Left cardiac atrium (tissue), 4 donors: ENCODE measurements at places on chromosomes 4 and X. TPM values are rescaled to one million over a fixed set of nuclear protein-coding genes. Genes with fewer than 3 reads are reported as not detected.

Gene IBSP
- total RNA-seq, result not detected

Gene KLHL13
- 5.4 TPM for total RNA-seq

GRCh38 chr4:13920111-13920875 is 292.8 kb upstream of the BOD1L1 start:
- no peak for DNase-seq

DNA sequence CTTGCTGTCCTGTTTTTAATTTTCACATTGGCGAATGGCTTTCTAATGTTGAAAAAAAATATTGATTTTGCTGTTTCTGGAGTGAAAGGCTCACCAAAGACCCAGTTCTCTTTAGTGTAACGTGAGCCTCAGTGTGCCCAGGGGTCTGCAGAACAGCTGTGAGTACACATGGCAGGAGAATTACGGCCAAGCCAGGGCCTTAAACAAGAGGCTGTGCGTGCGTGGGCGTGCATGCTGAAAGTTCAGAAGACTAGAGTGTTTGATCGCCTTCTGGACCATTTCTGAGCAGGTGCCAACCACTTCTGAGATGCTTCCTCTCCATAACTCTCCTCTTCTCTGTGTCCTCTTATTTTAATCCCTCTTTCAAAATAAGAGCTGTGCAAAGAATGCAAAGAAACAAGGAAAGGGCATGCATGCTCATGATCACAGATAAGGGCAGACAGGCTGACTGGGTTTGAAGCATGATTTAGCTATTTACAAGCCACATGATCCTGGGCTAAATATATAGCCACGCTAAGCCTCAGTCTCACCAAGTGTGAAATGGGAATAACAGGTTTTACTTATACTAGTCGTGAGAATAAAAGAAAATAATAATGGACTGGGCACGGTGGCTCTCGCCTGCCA is 9.9 kb downstream of the PHEX start:
- no peak for DNase-seq

DNA sequence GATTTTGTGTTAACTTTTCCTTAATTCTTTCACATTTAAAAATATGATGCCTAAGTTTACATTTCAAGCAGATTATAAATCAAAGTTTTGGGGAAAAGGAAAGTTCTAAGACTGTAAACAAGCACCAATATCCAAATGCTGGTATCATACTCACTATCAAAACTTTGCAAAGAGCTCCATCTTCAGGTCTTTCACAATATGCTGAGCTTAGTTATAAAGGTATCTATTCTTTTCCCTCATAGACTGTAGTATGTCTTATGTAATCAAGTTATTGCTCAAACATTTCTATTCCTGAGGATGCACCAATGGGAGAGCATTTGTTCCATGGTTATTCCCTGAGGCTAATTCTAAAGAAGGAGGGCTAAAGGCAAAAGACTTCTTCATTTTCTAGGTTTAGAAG is 207.9 kb upstream of the FAM241A start:
- no peak for DNase-seq

- DNase-seq, result no peak
Measured at GRCh38 chr4:39263895-39264294, 81.6 kb downstream of the WDR19 start.

GRCh38 chrX:15146515-15146914 is 123.4 kb downstream of the ASB9 start:
- no peak for DNase-seq

GRCh38 chr4:16862697-16863096 is 35.7 kb downstream of the LDB2 start:
- DNase-seq, result peak; percentile 48

- no peak for DNase-seq
Measured at GRCh38 chr4:28151314-28151713, 1290.7 kb downstream of the STIM2 start.
